NCI-H345 (cell line): ENCODE measurements at places on chromosomes 11 and 22.

GRCh38 chr11:36684840-36685801 is 87.1 kb upstream of the RAG2 start:
- no peak for DNase-seq

DNA sequence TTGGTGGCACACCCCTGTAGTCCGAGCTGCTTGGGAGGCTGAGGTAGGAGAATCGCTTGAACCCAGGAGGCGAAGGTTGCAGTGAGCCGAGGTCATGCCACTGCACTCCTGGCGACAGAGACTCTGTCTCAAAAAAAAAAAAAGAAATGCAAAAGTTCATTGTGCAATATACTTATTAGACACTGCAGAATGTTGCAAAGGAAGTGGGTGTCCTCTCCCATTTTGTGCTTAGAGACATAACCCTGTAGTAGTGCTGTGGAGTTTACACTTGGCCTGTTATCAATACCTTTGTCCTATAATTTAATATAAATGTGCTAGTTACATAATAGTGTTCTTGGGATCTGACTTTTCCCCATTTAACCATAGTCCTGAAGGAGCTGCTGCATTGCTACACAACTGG is 9.4 kb downstream of the BCL2L13 start:
- DNase-seq = no peak

DNA sequence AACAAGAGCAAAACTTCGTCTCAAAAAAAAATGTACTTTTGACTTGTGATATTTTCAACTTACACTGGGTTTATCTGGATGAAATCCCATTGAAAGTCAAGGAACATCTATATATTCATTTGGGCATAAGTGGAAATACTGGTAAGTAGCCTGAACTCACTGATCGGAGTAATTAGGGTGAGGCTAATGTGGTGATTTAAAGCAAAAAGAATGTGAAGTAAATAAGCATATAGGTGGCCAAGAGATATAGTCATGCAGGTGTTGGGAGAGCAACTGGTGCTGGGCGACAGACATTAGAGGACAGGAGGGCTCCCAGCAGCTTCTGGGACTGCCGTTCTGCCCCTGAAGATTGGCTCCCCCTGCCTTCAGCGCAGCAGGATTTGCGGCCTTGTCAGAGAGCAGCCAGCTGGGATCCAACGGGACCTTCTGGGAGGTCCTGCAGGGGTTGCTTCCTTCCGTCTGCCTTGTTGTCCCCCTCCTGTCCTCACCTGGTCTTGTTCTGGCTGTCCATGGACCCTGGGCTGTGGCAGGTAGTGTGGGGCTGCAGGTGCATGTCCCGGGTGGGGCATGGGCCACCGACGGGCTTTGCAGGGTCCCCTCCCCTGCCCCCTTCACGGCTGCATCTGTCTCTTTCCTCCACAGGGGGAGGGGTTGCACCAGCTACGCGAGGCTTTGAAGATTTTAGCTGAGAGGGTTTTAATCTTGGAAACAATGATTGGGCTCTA is 14.1 kb downstream of the RHBDD3 start:
- DNase-seq = no peak

- DNase-seq = no peak
Observed at GRCh38 chr11:76392870-76393269, 11.7 kb downstream of the GVQW3 start.

- DNase-seq = no peak
Observed at GRCh38 chr11:102783720-102784119, 3.3 kb upstream of the MMP10 start.
